ENCODE measurements at places on chromosomes 5 and 9.

- no peak for DNase-seq
These were observed 31.2 kb upstream of the LAMC3 start for GRCh38 chr9:130977811-130978221.

DNA sequence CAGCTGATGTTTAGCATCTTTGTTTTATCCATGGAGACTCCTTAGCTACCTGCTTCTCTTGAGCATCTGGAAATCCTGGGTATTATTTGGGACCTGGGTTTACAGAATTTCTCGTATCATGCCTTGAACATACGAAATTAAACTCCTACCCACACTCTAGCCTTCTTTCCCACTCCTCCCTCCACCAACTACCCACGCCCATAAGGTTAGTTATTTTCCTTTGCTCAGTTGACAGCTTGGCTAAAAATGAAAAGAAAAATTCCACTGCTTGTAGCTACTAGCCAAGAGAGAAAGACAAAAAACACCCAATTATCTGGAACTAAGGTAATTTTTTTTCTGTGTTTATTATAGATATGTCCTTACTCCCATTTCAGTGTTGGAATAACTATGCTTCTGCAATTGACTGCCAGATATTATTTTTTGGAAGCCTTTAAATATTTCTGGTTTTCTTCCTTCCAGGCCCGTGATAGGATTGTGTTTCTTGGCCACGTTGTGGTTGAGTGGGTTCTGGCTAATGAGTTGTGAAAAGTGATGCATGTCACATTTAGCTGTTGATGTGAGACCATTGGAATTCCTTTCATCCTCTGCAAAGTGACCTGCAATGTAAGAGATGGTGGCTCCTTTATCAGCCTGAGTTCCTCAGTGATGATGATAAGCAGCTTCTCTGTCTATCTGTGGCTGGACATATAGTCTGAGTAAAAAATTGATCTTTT is 308.1 kb downstream of the LRRC70 start:
- DNase-seq = no peak

- DNase-seq = no peak
These were observed 302.3 kb downstream of the ARL15 start for GRCh38 chr5:54007827-54008777.

- DNase-seq = peak; percentile 49
These were observed 75.0 kb downstream of the OTULIN start for GRCh38 chr5:14739538-14739937.

GRCh38 chr5:95781101-95781583 is 41.4 kb downstream of the GLRX start:
- DNase-seq = peak; percentile 70

DNA sequence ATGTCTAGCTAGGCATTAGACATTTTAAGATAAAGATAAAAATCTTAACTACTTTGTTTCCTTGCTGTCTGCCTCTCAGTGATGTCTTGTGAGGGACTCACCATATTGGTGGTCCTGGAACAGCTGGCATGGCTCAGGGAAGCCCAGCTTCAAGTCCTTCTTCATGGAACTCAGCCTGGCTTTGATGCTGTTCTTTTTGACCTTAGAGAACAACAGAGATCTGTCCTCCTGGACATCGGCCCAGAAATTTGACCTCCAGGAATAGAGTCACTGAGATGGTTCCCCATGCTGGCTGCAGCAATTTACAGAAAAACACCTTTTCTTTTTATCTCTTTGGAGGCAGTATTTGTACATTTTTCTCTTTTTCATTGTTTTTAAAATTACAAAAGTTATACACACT is 235.5 kb upstream of the WWC1 start:
- no peak for DNase-seq

- no peak for DNase-seq
These were observed 236.1 kb downstream of the ADAMTSL1 start for GRCh38 chr9:18710065-18710464.

GRCh38 chr5:142825378-142826089 is 55.4 kb downstream of the ARHGAP26 start:
- no peak for DNase-seq
